Stimulated activated CD4-positive, alpha-beta T cell treated with anti-CD3 and anti-CD28 coated beads, Interleukin-1b, Interleukin-23, amount 100 ng/mL, for 1 hour (primary cell): ENCODE measurements at places on chromosomes 12 and 14.

- no peak for DNase-seq
Observed at GRCh38 chr12:88662093-88662492, 81.8 kb upstream of the KITLG start.

DNA sequence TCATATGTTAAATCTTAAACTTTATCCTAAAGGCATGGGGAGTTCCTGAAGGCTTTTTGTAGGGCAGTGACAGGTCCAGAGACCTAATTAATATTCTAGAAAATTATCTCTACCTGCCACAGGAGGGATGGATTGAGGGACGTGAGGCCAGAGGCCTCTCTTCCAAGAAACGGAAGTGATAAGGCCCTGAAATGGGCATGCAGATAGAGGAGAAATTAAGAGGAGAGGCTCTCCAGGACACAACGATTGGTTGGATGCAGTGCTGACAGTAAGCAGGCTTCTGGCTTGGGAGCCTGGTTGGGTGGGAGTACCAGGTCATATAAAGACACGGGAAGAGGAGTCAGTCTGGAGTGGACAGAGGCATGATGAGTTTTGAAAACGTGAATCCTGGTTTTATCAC is 3.1 kb upstream of the BORCS5 start:
- no peak for DNase-seq

GRCh38 chr14:61868846-61869245 is 106.6 kb downstream of the SNAPC1 start:
- no peak for DNase-seq

DNA sequence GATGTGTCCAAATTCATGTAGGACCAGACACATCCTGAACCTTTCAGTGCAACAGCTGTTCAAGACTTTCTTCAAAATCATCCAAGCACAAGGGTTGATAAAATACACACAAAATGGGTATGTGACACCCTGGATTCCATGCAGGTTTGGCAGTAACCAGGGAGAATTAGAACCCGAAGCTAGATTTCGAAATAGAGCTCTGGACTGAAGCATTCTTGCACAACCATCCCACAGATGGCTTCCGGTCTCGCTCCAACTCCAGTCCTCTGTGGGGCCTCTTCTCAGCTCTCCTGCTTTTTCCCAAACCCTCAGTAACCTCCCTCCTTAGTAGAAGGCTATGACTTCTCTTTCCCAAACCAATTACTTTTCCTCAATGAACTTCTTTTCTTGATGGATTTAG is 171.3 kb downstream of the TTC7B start:
- DNase-seq, result no peak

DNA sequence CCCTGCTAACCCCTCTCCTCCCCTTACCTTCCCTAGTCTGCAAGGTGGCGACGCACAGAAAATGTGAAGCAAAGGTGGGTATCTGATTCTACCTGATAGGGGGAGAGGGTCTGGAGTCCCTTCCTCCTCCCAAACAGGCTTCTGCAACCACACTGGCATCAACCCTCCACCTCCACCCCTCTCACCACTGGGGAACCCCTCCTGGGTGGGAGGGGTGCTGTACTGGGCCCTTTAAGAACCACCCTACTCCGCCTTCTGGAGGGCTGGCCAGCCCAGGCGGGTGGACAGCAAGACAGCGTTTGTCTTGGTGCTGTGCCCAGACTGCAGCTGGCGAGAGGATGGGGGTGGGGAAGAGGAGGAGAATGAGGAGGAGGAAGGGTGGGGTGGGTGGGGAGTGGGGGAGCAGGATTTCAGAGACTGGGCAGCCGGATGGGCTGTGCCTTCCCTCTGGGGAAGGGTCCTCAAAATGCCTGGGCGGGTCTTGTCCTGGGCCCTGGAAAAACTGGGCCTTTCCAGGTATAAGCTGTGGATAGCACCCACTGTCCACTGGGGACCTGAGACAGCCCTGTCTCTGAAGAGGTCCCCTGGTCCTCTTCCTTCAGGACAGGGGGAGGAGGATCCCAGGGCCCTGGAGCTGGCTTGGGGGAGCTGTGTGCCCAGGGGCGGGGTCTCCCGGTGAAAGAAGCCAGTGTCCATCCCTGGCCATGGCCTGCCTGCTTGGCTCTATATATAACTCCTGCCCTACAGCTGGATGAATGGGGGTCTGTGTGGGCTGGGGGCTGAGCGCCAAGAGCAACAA is 2.8 kb downstream of the TNS2 start:
- no peak for DNase-seq
